ENCODE measurements at places on chromosomes 3 and 15. TPM values are rescaled to one million over a fixed set of nuclear protein-coding genes. Genes with fewer than 3 reads are reported as not detected.

- DNase-seq = no peak
Observed at GRCh38 chr3:44993471-44994205, 17.6 kb downstream of the EXOSC7 start.

DNA sequence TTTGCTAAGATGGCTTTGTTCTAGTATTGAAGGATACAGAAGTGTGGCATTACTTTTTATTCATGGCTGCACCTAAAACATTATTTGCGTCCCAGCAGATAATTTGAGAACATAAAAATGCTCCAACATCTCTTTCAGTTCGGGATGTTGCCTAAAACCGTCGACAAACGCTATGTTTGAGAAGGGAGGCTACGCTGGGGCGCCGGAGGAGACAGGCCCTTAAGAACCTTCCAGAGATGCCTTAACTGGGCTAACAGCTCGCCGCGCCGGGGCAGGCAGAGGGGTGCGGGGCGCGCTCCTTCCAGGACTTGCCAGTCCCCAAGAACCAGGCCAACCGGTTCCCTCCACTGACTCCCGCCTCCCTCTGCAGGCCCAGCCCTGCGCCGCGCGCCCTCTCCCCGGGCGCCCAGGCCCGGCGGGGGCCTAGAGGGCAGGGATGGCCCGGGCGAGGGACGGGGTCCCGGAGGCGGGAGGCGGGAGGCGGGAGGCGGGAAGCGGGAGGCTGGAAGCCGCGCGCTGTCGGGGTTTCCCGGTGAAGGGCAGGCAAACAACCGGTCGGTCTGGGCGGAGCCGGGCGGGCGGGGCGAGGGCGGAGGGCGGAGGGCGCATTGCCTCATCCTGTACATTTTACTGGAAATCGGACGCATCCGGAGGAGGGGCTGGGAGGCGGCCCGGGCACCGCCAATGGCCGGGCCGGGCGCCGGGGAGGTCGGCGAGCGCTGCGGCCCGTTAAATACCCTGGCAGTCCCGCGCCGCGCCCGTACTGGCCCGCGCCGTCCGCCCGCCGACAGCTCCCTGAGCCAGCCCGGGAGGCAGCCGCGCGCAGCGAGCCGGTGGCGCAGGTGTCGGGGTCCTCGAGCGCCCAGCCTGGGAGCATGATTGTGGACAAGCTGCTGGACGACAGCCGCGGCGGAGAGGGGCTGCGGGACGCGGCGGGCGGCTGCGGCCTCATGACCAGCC, at the start of gene NFKBIZ:
Gene NFKBIZ, plus strand, starts transcription at position 761 of the 960 bp plus-strand sequence. Its CDS starts 115 bp downstream, at position 876.
- DNase-seq = peak; percentile 97

GRCh38 chr3:104735691-104736090, 631.0 kb upstream of the ALCAM start:
- DNase-seq = no peak

DNA sequence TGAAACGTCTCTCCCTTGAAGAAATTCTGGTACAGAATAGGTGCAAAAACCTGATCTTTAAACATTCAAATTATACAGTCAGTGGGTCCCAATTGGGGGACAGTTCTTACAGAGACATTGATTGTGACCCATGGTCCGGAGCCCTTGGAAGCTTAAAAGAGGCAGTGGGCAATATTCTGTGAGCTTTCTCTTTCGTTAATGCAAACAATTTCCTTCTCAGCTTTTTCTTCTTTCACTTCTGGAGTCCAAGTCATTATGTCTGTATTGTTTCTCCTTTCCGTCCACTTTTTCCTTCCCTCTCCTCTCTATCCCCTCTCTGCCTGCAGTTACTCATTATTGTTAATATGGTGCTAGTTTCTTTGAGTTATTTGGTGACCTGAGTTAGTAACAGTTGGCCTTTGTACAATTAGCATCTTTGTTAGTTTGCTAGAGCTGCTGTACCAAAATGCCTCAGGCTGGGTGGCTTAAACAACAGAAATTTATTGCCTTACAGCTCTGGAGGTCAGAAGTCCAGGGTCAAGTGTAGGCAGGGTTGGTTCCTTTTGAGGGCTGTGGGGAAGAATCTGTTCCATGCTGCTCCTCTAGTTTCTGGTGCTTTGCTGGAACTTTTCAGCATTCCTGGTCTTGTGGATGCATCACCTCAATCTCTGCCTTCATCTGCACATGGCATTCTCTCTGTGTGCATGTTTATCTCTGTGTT, 102.6 kb downstream of the GMPS start:
- no peak for DNase-seq

GRCh38 chr3:3089017-3089416, 21.2 kb downstream of the IL5RA start:
- no peak for DNase-seq

GRCh38 chr3:97822359-97822775, 556 bp downstream of the CRYBG3 start:
- DNase-seq = peak; percentile 74

GRCh38 chr3:123833398-123833785, 50.7 kb downstream of the MYLK start:
- DNase-seq = no peak

- no peak for DNase-seq
Observed at GRCh38 chr3:177098551-177098950, 98.7 kb downstream of the TBL1XR1 start.

JMJD7 gene
- total RNA-seq = 6.4 TPM

ZBTB47 gene
- 92.4 TPM for total RNA-seq

CPLX3 gene
- total RNA-seq = 1.1 TPM

ABCC5 gene
- 23.1 TPM for total RNA-seq

RBP2 gene
- total RNA-seq = not detected

AMT gene
- 6.6 TPM for total RNA-seq

CCDC33 gene
- total RNA-seq = not detected

CLSTN2 gene
- 13.6 TPM for total RNA-seq

FBXW12 gene
- total RNA-seq = not detected
